G401 (cell line): ENCODE measurements at places on chromosomes 16 and 17. TPM values are rescaled to one million over a fixed set of nuclear protein-coding genes. Genes with fewer than 3 reads are reported as not detected.

KIF2B gene
- not detected in 2 replicates for total RNA-seq

DNA sequence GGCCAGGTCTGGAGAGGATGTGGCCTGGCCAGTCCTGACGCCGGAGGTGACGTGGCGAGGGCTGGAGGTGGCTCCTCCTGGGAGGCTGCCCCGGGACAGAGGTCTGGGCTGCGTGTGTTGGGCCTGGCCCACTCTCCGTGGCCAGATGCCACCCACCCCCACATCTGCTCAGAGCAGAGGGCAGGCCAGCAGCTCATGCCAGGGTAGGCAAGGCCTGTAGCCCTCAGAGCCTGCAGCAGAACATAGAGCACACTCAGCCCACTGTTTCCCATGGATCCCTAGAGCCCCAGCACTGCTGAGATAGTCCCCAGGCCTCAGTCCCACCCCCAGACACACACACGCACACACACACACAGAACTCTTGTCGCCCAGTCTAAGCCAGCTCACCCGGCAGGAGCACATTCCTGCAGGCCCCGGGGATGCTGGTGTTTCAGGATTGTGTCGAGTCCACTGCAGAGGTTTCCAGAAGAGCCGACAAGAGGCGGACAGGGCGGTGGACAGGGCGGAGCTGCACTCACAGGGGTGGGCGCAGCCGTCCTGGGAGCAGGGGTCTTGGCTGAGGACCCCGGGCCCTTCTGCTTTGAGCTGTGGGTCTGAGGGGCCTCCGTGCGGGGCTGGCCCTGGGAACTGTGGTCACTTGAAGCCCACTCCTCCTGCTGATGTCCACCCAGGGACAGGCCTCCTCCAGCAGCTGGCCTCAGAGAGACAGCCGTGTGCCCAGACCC is 33.4 kb downstream of the SOX8 start:
- no peak for DNase-seq

GRCh38 chr17:67863624-67864247 is 38.4 kb downstream of the BPTF start:
- no peak for DNase-seq

- DNase-seq, result no peak
Measured at GRCh38 chr16:17396762-17397498, 73.8 kb downstream of the XYLT1 start.

CHST4 gene
- total RNA-seq, result not detected in 2 replicates

SEC14L5 gene
- total RNA-seq, result 0.10 and 0.86 TPM in 2 replicates

SLC43A2 gene
- 22.1 and 39.7 TPM in 2 replicates for total RNA-seq

- DNase-seq, result no peak
Measured at GRCh38 chr16:84643180-84643583, 5.1 kb upstream of the KLHL36 start.

DNA sequence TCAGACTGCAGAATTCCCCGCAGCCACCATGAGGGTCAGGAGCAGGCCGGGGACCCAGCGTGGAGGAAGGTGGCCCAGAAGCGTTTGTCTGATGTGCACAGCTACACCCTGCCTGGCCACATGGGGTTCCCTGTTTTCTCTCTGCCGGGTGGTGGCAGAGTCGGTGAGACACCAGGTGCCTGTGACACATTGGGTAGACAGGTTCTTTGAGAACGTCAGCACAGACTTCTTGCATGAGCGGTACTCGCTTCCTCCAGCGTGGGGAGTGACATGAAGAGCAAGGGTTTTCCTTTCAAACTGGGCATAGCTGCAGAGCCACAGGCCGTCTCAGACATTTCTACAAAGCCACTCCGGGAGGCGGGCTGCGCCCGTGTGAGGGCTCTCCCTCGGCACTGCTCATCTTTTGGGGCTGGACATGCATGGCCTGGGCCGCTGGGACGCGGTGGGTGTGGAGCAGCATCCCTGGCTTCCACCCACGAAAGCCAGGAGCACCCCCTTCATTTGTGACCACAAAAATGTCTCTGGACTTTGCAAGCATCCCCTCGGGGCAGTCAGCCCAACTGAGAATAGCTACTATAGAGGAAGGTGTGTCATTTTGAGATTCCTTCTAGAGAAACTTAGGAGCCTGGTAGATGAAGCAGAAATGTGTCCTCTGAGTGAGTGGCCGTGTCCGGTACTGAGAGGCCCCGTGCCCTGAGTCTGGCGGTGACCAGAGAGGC is 26.0 kb downstream of the NME3 start:
- DNase-seq, result no peak

DNA sequence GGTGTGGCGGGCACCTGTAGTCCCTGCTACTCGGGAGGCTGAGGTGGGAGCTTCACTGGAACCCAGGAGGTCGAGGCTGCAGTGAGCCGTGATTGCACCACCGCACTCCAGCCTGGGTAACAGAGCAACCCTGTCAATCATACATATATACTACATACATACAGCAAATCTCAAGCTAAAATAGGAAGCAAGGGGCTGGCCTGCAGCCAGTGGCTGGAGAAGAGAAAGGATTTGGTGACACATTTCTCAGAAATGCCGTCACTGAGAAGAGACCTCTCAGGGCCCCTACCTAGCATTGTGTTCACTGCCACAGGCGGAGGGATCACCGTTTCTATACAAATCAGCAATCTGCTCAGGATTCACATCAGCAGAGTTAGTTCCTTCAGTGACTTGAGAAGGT is 16.9 kb downstream of the NARF start:
- no peak for DNase-seq

MEFV gene
- total RNA-seq, result not detected in 2 replicates

NPIPB9 gene
- 0.41 TPM in 1 of 2 replicates, not detected in the other for total RNA-seq

GINS2 gene
- 47.8 and 48.9 TPM in 2 replicates for total RNA-seq

- DNase-seq, result no peak
Measured at GRCh38 chr17:66593116-66593515, 241.8 kb upstream of the CACNG5 start.

DNA sequence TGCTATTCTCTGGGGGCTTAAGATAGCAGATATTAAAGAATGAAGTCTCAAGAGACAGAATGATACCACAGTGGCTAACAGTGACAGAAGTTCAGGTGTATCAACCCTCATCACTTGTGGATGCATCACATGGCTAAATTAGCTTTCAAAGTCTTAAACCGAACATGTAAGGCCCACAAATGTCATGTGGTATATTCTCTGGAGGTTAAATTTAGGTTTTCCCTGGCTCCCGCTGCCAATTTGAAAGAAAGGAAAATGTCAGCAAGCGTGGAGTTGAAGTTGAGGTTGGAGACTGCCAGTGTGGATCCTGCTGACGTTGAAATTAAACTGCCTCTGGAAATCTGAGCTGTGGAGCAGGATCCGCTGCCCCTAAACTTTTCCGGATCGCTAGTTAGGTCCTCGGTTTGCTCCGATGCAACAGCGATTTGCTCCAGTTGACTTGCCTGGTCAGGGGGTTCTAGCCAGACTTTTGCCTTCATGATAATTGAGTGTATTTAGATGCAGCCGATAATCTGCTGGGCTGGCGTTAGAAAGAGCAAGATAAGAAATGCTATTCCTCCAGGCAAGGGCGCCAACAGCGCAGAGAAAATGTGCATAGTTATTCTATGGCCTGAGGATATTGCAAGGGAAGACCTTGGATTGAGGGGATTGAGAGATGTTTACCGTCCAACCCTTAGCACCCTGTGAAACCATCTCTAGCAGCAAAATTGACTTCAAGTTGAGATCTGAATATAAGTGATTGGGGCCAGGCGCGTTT is 443.9 kb downstream of the TMEM114 start:
- DNase-seq, result no peak

GRCh38 chr16:58128711-58129096 is 477 bp downstream of the CFAP20 start:
- no peak for DNase-seq

GRCh38 chr17:34110315-34110714 is 144.8 kb upstream of the CCL2 start:
- no peak for DNase-seq

GRCh38 chr16:11395008-11395948 is 50.0 kb downstream of the RMI2 start:
- DNase-seq, result no peak

MRPS7 gene
- 87.4 and 107 TPM in 2 replicates for total RNA-seq

DNA sequence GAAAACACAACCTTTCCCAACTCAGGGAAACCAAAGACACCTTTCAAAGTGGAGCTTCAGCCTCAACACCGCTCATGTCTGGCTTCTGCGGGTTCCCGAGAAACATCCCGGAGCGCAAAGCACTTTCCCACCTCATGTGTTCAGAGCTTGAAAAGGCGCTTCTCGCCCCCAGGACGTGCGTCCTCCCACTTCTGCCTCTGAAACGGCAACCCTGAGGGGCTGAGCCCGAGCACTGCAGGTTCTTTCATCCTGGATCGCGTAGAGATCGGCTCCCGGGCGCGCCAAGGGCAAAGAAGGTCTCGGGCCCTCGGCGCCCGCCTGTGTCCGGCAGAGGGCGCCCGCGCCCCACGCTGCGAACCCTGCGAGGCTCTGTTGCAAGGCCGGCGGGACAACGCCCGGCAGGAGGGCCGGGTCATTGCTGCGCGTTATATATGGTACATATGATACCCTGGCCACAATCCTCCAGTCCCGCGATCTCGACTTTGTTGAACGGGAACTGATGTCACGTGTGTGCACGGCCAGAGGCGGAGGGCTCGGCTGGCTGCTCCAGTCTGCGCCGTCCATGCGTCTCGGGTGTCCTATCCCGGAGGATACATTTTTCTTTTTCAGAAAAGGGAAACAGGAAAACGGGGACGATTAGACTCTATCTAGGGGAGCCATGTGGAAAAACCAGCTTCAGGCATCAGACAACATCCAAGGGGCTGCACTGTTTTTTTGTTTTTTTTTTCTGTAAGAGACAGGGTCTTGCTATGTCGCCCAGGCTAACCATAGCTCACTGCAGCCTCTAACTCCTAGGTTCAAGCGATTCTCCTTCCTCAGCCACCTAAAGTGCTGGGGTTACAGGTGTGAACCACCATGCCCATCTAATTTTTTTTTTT is 19.1 kb downstream of the COQ7 start:
- DNase-seq, result peak; percentile 76

ZG16B gene
- total RNA-seq, result not detected in 2 replicates

DNA sequence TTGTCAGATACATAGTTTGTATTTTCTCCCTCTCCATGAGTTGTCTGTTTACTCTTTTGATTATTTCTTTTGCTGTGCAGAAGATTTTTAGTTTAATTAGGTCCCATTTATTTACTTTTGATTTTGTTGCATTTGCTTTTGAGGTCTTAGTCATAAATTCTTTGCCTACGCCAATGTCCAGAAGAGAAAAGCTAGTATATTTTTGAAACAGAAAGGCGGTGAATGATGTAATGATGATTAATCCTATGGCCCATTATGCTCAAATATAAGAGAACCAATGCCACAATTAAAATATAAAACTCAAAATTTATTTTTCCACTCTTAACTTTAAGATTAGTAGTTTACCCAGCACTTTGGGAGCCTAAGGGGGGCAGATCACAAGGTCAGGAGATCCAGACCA is 59.8 kb upstream of the SMIM36 start:
- no peak for DNase-seq

CSH2 gene
- not detected in 2 replicates for total RNA-seq

CCDC200 gene
- not detected in 2 replicates for total RNA-seq

TP53TG3C gene
- total RNA-seq, result not detected in 2 replicates

DNA sequence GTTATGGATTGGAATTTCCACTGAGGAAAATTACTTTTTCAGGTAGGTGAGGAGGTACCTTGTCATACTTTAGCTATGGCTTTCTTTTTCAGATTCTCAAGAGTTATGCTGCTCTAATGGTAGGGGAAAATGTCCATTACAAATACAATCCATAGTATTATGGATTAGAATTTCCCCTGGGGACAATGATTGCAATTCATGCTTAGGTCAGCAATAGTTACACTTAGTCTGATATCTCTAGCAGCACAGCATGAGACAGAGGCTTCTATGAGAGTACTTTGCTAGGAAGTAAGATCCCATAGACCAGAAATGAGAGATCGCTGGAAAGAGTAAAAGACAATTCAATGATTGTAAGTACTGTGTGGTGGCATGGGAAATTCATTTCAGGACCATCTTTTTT is 949.5 kb upstream of the CDH8 start:
- DNase-seq, result no peak

- DNase-seq, result peak; percentile 61
Measured at GRCh38 chr17:67388986-67389385, 11.9 kb downstream of the PITPNC1 start.

METTL16 gene
- total RNA-seq, result 29.2 and 58.3 TPM in 2 replicates

KRTAP4-9 gene
- not detected in 2 replicates for total RNA-seq

DNA sequence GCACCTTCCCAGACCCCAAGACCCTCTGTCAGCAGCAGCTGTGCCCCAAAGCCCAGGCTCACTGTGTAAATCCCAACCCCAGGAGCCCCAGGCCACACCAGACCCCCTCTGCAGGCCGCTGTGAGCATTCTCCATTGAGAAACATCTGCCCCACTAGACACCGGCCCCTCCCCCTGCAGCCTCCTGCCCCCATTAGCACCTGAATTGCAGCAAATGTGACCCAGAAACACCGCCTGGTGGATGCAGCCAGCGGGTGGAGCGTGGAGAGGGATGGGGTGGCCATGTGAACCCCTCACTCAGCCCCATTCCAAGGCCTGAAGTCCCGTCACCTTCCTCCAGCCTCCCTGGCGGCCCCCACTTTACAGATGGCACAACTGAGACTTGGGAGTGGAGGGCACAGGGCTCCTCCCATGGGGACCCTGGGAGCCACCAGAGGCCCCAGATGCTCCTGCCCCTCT is 2.2 kb downstream of the UBALD1 start:
- no peak for DNase-seq

NDUFAF8 gene
- 151 and 156 TPM in 2 replicates for total RNA-seq

- no peak for DNase-seq
Measured at GRCh38 chr17:58320163-58320558, 8.4 kb downstream of the TSPOAP1 start.
